Left lung (tissue), 14 donors: ENCODE measurements at places on chromosomes 2 and 18. TPM values are rescaled to one million over a fixed set of nuclear protein-coding genes. Genes with fewer than 3 reads are reported as not detected.

- no peak overlapping the region for H3K27ac ChIP-seq
- DNase-seq: no peak
- H3K4me3 ChIP-seq: no peak overlapping the region
- no peaks in the 10 kb centered on the region for H3K4me1 ChIP-seq
- no peaks in the 10 kb centered on the region for H3K27me3 ChIP-seq
- H3K36me3 ChIP-seq: no peaks in the 10 kb centered on the region
Observed at GRCh38 chr2:128504246-128505149, 185.8 kb upstream of the HS6ST1 start.

GRCh38 chr2:142484111-142484510 is 353.3 kb upstream of the LRP1B start:
- H3K27me3 ChIP-seq: no peaks in the 10 kb centered on the region
- no peak for DNase-seq
- H3K4me3 ChIP-seq: no peak overlapping the region
- no peaks in the 10 kb centered on the region for H3K4me1 ChIP-seq

GRCh38 chr2:156445296-156446220 is 9.4 kb downstream of the GPD2 start:
- no peaks in the 10 kb centered on the region for H3K27me3 ChIP-seq
- no peak overlapping the region for H3K27ac ChIP-seq
- H3K4me1 ChIP-seq: peaks cover 13% of the 10 kb centered on the region
- no peak overlapping the region for H3K4me3 ChIP-seq
- no peaks in the 10 kb centered on the region for H3K36me3 ChIP-seq

The TSPYL6 gene
- not detected for total RNA-seq

DNA sequence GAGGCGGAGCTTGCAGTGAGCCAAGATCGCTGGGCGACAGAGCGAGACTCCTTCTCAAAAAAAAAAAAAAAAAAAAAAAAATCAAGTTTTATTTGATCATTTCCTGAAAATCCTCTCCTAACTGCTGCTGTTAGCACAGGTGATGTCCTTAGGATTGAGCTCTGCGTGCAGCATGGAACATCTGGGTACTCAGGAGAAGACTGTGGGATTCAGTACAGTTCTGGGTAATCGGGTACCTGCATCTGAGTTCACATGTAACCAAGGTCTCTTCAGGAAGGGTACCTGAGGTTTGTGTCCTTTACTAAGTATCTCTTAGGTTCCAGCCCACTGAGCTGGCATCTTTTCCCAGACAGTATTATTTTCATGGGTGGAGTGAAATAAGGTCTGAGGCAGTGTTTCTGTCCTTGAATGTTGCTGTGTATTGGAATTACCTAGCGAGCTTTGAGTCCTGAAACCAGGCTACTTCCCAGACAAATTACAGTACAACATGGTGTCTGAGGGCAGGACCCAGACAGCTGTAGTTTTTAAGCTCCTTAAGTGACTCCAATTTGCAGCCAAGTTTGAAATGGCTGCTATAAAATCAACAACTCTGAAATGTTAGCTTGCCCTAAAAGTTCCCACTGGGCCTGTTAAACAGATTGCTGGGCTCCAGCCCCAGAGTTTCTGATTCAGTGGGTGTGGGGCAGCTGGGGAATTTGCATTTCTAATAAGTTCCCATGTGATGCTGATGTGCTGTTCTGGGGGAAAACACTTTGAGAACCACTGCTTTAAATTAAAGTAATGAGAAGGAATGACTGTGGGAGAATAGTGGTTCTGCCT is 120.5 kb downstream of the PMAIP1 start:
- no peak overlapping the region for H3K4me3 ChIP-seq
- no peak overlapping the region for H3K27ac ChIP-seq
- H3K4me1 ChIP-seq: no peaks in the 10 kb centered on the region
- no peaks in the 10 kb centered on the region for H3K36me3 ChIP-seq

DNA sequence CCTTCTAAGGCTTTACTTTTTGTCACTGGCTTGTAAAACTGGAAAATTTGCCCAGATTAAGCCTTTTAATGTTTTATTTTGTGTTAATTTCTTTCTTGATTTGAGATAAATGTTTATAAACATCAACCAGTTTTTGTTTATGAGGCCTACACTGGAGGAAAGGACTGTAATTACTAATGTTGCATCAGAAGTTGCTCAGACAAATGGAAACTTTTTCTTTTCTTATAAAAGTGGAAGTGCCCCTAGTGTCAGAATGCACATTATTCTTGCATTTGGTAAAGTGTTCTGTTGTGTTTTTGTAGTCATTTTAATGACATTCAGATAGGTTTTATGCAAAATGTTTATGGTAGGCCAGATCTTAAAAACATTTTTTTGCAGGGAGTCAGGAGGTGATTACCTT is 25.3 kb downstream of the LCLAT1 start:
- H3K27ac ChIP-seq: no peak overlapping the region
- DNase-seq: no peak
- no peaks in the 10 kb centered on the region for H3K27me3 ChIP-seq
- peaks cover 8% of the 10 kb centered on the region for H3K4me1 ChIP-seq
- no peak overlapping the region for H3K4me3 ChIP-seq

DNA sequence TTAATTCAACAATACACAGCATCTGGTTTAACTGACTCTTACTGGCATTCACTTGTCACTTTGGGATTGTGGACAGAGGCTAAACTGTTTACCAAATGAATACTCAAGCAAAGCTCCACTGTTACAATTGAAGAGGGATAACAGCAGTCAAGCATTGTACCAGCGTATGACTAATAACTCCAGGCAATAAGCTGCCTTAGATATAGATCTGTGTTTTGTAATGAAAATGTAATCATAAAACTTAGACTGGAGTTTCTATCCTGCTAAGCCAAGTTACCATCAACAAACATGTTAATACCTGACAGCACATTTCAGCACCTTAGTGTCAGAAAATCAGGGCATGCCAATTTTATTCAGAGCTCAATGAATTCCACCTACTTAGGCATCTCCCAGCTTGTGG is 889.5 kb downstream of the EPHA4 start:
- no peaks in the 10 kb centered on the region for H3K27me3 ChIP-seq
- H3K4me3 ChIP-seq: no peak overlapping the region
- no peak overlapping the region for H3K27ac ChIP-seq
- no peak for DNase-seq
- H3K36me3 ChIP-seq: no peaks in the 10 kb centered on the region

The LCT gene
- total RNA-seq: 0.09 TPM

- DNase-seq: peak; percentile 51
- H3K4me1 ChIP-seq: peaks cover 26% of the 10 kb centered on the region
- H3K36me3 ChIP-seq: no peaks in the 10 kb centered on the region
- H3K4me3 ChIP-seq: no peak overlapping the region
Observed at GRCh38 chr2:231611273-231612108, 18.8 kb downstream of the TEX44 start.

DNA sequence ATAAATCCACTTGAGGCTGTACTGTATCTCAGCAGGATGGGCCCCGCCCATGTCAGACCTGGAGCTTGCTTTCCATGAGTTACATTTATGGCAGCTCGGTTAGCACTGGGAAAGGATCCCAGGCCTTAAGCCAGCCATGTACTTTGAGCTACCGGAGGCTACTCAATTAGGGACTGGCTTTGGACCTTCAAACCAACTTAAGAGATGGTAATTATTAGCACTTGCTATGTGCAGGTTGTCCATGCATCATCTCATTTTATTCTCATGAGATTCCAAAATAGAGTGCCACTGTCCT is 64.4 kb downstream of the ACTR2 start:
- no peak overlapping the region for H3K4me3 ChIP-seq
- H3K4me1 ChIP-seq: no peaks in the 10 kb centered on the region
- no peak for DNase-seq
- no peak overlapping the region for H3K27ac ChIP-seq
- no peaks in the 10 kb centered on the region for H3K36me3 ChIP-seq
- H3K27me3 ChIP-seq: no peaks in the 10 kb centered on the region

GRCh38 chr2:60339286-60339685 is 214.2 kb downstream of the BCL11A start:
- H3K4me1 ChIP-seq: peaks cover 21% of the 10 kb centered on the region
- DNase-seq: no peak
- no peaks in the 10 kb centered on the region for H3K27me3 ChIP-seq
- H3K27ac ChIP-seq: no peak overlapping the region

DNA sequence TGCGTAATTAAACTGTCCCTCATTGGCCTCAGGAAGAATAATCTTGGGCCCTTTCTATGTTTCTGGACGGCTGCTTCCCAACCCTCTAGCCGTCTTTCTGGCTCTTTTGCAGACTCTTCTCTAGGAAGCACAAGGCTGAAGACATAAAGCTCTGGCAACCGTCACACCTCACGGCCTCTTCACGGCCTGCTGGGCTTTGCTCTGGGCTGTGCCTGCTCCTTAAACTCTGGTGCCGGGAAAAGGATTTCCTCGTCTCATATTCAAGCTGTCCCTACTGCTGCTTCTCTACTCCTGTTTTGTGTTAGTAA is 36.0 kb upstream of the WIPF1 start:
- H3K4me3 ChIP-seq: no peak overlapping the region
- peaks cover 9% of the 10 kb centered on the region for H3K4me1 ChIP-seq
- peak overlapping the region; percentile 75 for H3K27ac ChIP-seq
- DNase-seq: no peak

DNA sequence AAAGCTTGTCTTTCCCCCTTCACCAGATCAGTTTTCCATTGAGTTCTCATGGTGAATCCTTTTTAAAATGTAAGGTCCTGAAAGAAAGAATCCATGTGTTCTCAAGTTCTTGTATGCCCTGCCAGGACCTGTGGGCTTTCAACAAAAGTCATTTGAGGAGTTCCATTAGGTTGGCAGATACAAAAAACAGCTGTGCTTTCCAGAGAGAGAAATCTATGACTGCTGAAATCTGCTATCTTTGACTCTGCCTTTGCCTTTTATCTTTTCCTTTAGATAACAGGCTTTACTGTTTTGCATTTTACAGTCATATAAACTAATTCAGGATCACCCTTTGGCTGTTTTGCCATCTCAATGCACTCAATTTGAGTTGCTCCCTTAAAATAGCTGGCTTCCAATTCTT is 59.7 kb downstream of the CXCR4 start:
- no peak overlapping the region for H3K4me3 ChIP-seq
- no peaks in the 10 kb centered on the region for H3K27me3 ChIP-seq
- DNase-seq: no peak
- no peak overlapping the region for H3K27ac ChIP-seq
- H3K4me1 ChIP-seq: no peaks in the 10 kb centered on the region

DNA sequence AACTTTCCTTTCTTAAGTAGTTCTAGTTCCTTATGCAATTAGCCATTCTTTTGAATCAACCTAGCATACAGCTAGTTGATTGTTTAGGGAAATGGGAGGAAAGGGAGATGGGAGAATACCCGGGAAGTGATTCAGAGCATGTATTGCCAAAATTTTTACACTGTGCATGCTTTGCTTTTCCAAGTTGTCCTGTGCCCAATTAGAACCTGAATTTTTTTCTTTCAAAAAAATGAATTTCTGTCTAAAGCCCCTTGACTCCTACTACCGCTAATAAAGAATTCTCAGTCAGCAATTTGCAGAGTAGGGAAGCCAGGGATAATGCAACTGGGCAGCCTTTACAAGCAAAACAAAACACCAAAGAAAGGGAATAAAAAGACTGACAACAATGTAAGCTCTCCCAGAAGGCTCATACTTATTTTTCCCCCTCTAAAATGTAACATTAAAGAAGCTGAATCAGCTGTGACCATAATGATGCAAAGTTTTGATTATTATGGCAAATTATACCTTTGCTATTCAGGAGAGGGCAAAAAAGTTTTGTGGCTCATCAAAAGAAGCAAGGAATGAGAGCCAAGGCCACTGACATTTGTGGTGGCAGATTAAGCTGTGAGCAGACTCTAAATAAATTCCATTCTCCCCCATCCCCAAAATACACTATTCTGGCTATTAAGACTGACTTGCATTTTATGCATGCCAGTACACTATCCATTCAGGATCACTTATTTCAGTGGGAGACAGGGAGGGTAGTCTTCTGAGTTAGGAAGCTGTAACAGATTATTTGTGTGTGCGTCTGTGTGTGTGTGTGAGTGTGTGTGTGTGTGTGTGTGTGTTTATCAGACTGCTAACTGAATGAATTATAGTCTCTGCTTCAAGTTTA is 174.3 kb downstream of the ERBB4 start:
- no peak overlapping the region for H3K27ac ChIP-seq
- no peaks in the 10 kb centered on the region for H3K27me3 ChIP-seq
- no peak for DNase-seq
- no peak overlapping the region for H3K4me3 ChIP-seq

GRCh38 chr2:56464066-56464465 is 280.3 kb downstream of the CCDC85A start:
- H3K27me3 ChIP-seq: no peaks in the 10 kb centered on the region
- no peak overlapping the region for H3K4me3 ChIP-seq
- no peaks in the 10 kb centered on the region for H3K4me1 ChIP-seq
- H3K36me3 ChIP-seq: no peaks in the 10 kb centered on the region

The GALNT5 gene
- 23.0 TPM for total RNA-seq

DNA sequence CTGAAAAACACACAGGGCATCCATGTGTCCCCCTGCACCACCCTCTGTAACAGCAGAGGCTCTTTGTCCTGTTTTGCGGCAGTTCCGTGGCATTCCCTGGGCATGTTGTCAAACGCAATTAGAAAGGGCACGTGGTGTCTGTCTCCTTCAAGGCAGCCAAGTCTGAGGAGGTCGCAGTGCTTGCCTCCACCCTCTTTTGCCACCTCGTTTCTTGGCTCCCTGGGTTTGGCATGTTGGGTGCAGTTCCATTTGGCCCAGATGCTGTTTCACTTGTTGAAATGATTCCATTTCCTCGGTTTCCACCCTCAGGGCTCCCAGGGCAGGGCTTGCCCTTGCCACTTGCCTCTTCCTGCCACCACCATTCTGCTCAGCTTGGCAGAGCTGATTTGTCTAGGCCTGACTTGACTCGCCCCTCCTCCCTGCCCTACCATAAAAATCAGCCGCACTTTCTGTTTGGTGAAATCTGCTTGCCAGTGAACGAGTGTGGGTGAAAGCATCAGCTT is 12.4 kb downstream of the CCL20 start:
- H3K27ac ChIP-seq: no peak overlapping the region
- DNase-seq: no peak
- no peaks in the 10 kb centered on the region for H3K27me3 ChIP-seq
- no peaks in the 10 kb centered on the region for H3K4me1 ChIP-seq

- H3K4me1 ChIP-seq: no peaks in the 10 kb centered on the region
- no peak overlapping the region for H3K4me3 ChIP-seq
- H3K27me3 ChIP-seq: peaks cover 15% of the 10 kb centered on the region
- no peak for DNase-seq
- no peaks in the 10 kb centered on the region for H3K36me3 ChIP-seq
- no peak overlapping the region for H3K27ac ChIP-seq
Observed at GRCh38 chr2:240231838-240232244, 91.4 kb upstream of the OTOS start.
